ENCODE measurements at places on chromosomes 2 and 18. TPM values are rescaled to one million over a fixed set of nuclear protein-coding genes. Genes with fewer than 3 reads are reported as not detected.

AAK1 gene
- 84.9 TPM for total RNA-seq

INHBB gene
- total RNA-seq, result 0.09 TPM

RBM44 gene
- total RNA-seq, result 0.08 TPM

MSH6 gene
- 99.1 TPM for total RNA-seq

RAB6C gene
- not detected for total RNA-seq

CGREF1 gene
- total RNA-seq, result 2.1 TPM

ADCY3 gene
- total RNA-seq, result 22.7 TPM

GTF3C2 gene
- 36.2 TPM for total RNA-seq

UGT1A4 gene
- not detected for total RNA-seq

NYAP2 gene
- total RNA-seq, result not detected

C2orf78 gene
- total RNA-seq, result 0.03 TPM

TMEM182 gene
- total RNA-seq, result 3.7 TPM

FEV gene
- total RNA-seq, result not detected

CDH19 gene
- not detected for total RNA-seq

CDKL4 gene
- total RNA-seq, result 0.34 TPM

SLC11A1 gene
- total RNA-seq, result not detected

TUBB8B gene
- 3.9 TPM for total RNA-seq

CENPO gene
- total RNA-seq, result 44.3 TPM

PCARE gene
- not detected for total RNA-seq

NMUR1 gene
- total RNA-seq, result 1.0 TPM

ATP6V1B1 gene
- total RNA-seq, result not detected
